Left colon (tissue), 2 donors: ENCODE measurements at places on chromosomes 12 and 14.

DNA sequence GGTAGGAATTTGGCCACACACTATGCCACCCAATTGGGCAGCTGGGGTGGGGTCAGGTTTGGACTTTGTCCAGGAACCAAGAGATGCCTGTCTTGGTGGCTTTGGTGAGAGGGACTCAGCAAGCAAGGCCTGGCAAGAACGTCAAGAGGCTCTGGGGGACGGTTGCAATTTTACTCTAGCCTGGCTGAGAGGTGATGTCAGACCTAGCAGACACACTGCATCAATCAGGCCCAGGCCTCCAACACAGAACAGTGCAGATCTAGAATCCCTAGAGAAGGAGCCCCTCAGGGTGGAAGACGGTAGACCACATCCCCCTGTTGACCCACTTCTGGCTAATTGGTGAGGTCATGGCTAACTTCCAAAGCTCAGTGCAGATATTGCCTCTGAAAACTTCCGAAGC, 1.6 kb upstream of the UNC119B start:
- no peak for DNase-seq

- no peak for DNase-seq
Measured at GRCh38 chr12:12553208-12553785, 9.4 kb downstream of the DUSP16 start.

DNA sequence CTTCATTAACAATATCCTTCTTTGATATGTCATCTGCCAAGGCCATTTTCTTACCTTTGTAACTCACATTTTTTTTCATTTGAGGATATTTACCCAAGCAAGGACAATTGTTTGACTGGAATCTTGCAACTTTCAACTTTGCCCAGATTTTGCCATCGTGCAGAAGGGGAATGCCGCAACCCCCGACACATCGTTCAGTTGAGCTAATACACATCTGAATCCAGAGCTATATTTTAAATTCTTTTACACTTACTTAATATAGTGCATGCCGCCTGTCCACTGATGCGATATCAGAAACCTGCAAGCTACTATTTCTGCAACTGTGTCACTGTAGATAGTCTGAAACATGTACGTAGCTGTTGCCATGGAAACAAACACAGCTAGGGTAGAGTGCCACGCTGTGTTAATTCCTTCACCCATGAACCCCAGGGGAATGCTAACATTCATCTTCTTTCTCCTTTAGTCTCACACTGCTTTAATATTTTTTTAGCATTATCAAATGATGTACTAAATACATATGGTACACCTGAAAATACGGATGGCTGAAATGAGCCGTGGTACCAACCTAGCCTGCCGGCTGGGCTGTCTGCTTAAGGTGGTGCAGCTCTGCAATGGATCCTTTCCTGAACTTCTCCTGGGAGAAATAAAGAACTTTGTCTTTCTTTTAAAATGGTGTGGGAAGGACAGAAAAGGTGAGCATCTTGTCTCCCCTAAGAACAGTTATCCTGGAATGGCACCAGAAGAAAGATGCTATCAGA, 77.0 kb upstream of the FOXN3 start:
- no peak for DNase-seq

DNA sequence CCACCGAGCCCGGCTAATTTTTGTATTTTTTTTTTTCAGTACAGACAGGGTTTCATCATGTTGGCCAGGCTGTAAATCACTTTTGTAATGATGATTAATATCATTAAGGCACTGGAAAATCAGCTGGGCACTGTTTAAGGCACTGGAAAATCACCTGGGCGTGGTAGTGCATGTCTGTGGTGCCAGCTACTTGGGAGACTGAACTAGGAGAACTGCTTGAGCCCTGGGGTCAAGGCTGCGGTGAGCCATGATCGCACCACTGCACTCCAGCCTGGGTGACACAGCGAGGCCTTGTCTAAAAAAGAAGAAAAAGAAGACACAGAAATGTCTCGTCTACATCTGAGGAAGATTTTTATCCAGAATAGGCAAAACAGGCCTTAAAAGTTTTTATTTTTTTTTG, 12.7 kb downstream of the SLC11A2 start:
- DNase-seq = no peak

GRCh38 chr12:12201274-12201758, 65.5 kb downstream of the LRP6 start:
- DNase-seq = no peak

DNA sequence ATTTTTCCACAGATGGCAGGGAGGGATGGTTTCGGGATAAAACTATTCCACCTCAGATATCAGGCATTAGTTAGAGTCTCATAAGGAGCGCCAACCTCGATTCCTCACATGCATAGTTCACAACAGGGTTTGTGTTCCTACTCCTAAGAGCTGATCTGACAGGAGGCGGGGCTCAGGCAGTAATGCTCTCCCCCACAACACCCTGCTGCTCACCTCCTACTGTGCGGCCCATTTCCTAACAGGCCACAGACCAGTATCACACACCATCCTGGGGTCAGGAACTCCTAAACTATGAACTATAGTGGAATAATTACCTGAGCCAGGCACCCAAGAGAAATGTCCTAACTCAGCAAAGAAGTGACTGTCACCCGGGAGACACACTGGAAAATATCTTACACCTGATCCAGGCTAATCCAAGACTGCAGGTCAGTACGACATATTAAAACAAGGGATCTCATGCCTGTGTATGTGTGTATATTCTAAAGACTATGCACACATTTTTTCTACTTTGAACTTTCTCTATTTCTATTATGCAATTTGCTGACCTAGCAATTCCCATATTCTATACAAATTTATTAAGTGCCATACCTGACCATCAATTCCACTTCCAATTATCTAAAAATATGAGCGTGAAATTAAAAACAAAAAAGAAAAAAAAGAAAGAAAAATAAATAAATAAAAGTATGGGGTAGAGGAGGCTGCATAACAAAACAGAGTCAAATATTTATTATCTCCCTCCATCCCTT, 4.7 kb downstream of the NAA25 start:
- DNase-seq = no peak

GRCh38 chr12:23099104-23099503, 474.1 kb downstream of the ETNK1 start:
- DNase-seq = no peak

- no peak for DNase-seq
Measured at GRCh38 chr12:89651192-89651591, 57.4 kb downstream of the ATP2B1 start.

DNA sequence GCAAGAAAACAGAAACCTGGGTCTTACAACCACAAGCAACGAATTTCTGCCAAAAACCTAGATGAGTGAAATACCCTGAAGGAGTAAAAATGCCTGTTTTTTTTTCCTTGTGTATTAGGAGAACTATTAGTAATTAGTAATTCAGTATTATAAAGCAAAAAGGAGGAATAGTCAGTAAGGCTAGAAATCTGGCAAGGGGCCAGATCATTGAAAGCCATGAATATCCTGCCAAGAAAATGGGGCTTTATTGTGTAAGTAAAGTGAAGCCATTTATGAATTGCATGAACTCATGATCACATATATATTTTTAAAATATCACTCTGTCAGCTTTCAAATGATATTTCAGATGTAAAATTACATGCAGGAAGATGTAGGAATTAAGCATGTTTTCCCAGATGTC, 57.9 kb downstream of the TXNDC16 start:
- DNase-seq = no peak

DNA sequence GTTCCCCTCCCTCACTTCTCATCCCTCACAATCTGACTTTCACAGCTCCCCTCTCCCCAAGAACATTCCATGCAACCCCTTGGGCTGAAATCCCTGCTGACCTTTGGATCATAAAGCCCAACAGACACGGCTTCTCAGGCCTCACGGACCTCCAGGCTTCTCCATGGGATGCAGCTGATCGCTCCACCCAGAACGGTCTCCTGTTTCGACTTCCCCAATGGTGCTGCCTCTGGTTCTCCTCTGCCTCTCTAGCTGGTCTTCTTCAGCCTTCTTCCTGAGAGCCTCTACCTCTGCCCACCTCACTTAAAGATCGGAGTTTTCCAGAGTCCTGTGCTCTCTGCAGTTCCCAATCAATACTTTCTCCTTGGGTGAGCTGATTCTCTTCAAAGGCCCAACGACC, 17.8 kb upstream of the PRMT8 start:
- no peak for DNase-seq

DNA sequence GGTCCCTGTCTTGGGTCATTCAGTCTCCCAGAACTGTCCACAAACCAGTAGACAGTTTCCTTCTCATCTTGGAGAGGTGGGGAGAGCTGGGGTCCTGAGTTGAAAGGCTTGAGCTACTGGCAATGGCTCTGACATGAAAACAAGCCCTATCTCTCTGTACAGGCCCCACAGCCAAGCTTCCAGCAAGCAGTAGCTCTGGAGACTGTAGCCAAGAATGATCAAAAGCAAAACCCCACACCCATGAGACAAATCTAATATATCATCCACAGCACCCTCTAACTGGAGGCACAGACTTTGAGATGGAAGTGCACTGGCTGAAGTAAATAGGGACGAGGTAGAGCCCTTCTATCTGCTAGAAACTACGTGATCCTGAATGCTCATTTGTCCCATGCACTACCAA, 40.9 kb downstream of the RERG start:
- no peak for DNase-seq
